Amniotic stem cell (primary cell): ENCODE measurements at places on chromosomes 1 and 21.

DNA sequence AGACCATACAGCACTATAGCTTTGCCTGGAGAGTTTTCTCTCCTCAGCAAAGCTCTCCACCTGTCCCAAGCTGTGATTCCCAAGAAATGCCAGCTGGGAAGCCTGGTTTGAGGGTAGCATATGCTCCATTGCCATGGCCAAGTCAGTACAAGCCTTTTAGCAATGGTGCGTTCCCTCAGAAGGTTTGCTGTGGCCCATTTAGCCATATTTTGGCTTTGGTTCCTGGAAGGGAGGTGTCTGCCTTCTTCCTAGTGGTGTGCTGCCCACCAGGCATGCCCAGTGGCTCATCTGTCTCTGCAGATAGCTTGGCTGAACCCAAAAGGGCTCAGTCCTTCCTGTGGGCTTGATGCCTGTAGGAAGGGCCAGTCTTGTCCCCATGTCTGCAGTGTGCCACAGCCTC, 32.4 kb downstream of the GALNT2 start:
- no peak for DNase-seq

DNA sequence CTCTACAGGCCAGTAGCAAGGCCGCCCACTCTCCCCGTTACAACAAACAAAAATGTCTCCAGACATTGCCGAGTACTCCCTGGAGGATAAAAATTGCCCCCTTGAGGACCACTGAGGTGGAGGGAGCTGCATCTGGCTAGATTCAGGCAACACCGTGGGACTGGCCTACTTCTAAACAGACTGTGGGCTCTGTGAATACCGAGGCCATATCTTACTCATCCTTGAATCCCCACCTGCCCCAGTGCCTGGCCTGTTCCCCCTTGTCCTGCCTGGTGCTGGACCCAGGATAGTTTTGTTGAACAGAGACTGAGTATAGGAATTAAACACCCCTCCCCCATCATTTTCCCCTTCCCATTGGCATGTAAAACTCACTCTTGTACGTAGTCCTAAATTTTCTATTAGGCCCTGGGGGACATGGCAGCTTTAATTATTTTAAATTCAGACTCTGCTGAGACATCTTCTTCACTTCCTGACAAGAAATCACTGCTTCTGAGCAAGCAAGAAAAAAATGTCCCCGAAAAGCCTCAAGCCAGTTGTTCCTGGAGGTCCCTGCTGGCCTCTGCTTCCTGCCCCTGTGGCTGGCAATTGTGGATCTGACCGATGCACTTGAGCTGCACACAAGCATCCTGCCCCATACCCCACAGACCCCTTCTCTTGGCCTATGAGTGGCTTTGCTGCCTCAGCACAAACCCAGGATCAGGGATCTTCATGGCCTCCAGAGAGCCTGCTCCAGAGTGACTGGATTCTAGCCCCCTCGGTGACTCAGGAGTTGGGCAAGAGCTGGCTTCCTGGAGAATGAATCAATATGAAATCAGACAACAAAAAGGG, 111.0 kb downstream of the ACTL8 start:
- peak; percentile 87 for DNase-seq

DNA sequence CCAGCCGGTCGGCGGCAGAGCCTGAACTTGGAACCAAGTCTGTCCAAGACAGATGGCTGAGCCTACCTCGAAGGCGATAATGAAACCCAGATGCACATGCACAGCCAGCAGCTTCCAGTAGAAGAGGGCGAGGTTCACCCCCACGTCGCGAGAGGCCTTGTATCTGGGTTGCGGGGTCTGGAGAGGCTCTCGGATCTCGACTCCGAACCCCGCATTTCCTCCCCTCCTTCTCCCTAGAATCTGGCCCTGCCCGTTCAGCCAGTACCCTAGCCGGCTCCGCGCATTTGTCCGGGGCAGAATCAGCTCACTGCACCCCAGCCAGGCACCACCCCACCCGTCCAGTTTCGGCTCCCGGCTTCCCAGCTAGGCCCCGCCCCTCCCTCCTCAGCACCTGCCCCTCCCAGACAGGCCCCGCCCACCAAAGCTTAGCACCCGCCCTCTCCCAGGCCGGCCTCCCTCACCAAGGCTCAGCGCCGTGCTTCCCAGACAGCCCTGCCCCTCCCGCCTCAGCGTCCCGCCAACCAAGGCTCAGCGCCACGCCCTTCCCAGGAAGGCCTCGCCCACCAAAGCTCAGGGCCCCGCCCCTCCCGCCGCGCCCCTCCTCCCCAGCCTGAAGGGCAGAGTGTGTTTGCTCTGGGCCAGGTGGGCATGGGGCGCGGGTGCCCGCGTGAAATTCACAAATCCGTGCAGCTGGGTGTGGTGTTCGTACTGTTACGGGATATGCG, 4.8 kb upstream of the ARHGEF19 start:
- DNase-seq, result peak; percentile 93

DNA sequence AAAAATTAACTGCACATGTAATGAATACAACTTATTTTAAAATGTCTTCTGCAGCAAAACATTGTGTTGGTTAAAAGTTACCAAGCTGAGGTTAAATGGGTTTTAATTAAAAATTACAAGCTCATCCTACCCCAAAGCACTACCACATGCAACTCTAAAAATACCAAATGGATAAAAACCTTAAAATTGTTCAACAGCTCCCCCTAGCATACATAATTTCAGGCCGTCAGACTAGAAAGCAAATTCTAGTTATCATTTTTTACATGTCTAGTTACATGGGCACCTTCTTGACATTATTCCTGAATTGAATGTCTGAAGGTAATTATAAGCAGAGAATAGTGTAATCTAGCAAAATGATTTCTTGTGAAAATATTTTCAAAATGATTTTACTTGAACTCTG, 176.5 kb downstream of the C1orf21 start:
- peak; percentile 3 for DNase-seq

DNA sequence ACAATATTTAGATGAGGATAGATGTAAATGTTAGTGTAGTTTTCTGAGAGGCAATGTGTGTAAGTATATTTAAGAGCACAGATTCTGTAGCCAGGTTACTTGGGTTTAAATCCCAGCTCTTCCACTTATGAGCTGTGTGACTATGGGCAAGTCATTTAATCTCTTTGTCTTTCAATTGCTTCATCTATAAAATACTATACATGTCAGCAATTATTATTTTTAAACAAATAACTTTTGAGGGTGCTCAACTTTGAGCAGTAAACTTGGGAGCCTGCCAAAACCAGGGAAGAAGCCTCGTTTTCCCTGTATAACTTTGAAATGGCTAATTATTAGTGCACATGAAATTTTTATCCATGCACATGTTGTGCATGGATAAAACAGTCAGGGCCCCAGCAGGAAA, 222.8 kb downstream of the FOXD2 start:
- no peak for DNase-seq

- no peak for DNase-seq
Measured at GRCh38 chr1:192436441-192437078, 119.8 kb downstream of the RGS21 start.

DNA sequence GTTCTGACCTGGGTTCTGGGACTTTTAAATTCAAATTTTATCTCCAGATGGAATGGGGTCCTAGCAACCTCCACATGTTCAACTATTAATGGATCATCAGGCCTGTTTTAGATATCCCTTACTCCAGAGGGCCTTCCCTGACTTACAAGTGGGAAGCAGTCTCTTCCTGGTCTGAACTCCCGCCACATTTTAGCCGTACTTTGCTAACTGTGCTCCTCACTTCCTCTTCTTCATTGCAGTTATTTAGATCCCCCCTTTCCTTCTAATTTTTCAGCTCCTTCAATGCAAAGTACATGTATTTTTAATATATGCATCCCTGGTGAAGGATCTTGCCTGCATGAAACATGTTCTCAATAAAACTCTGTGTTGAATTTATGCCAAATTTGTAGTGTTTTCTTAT, 3.7 kb downstream of the CD1A start:
- DNase-seq, result no peak
